ENCODE measurements at places on chromosomes 4 and X.

GRCh38 chr4:152162331-152162697, 373.6 kb downstream of the FBXW7 start:
- no peak for DNase-seq

DNA sequence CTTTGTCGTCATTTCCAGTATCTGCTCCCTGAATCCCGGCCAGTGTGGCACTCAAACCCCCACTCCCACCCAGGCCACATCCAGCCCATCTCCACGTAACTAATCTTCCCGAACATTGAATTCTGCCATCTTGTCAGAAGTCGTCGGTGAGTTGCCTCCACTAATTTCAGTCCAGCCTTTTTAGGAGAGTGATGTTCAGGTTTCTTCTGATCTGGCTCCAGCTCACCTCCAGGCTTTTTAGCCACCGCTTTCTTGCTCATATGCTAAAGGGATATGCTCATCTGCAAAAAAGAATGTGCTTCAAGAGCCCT, 1.3 kb downstream of the TMEM165 start:
- DNase-seq = no peak

GRCh38 chr4:105474099-105474518, 247 bp upstream of the PPA2 start:
- DNase-seq = peak; percentile 90

GRCh38 chrX:19237901-19238300, 105.8 kb upstream of the PDHA1 start:
- DNase-seq = no peak

DNA sequence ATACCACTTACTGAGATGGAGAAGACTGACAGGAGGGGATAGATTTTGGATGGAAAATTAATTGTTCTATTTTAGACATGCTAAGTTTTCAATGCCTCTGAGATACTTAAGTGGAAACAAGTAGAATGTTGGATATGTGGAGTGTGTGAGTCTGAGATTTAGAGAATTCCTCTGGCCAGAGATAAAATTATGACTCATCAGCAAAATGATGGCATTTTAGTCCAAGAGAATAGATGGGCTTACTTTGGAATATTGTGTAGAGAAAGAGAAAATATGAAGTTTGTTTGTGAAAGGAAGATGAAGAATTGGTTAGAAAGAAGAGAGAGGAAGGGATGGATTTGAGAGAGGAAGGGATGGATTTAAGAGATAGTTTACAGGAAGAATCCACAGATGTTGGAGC, 108.6 kb upstream of the PPP1R2C start:
- DNase-seq = no peak

- no peak for DNase-seq
Observed at GRCh38 chr4:38683276-38683675, 19.3 kb downstream of the KLF3 start.

GRCh38 chr4:78613522-78614321, 62.2 kb downstream of the ANXA3 start:
- peak; percentile 44 for DNase-seq

DNA sequence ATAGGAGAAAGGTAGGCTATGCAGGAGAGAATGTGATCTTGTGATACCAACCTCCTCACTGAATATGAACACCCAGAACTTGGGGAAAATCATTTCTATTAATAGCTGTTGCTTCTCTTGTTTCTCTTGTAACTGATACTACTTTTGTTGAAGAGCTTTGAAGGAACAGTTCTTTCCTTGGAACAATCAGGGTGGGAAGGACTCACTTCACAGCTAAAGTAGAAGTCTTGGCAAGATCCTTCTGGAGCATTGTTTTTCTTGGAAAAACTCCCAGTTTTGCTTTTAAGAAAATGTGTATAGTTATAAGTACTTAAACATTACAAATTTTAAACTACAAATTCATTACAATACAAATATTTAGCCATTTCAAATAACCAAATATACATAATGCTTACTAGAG, 19.1 kb upstream of the XK start:
- DNase-seq = no peak

- DNase-seq = no peak
Observed at GRCh38 chr4:176957353-176958118, 164.8 kb upstream of the VEGFC start.

DNA sequence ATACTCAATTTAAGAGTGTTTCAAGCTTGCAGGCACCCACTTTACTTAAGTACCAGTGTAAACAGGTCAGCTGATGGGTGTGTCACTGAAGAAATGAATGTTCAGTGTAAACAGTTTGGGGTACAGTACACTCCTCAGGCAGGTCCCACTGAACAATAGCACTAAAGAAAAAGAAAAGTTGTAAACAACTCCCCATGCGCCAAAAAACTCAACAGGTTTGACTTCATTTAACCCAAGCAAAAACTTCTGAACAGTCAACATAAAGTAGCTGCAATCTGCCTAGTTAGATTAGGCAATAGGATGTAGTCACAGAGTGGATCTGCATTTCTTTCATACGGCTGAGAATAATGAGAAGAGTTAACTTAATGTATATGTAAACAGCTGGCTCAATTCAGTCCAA, 93.2 kb downstream of the FAM13A start:
- no peak for DNase-seq

DNA sequence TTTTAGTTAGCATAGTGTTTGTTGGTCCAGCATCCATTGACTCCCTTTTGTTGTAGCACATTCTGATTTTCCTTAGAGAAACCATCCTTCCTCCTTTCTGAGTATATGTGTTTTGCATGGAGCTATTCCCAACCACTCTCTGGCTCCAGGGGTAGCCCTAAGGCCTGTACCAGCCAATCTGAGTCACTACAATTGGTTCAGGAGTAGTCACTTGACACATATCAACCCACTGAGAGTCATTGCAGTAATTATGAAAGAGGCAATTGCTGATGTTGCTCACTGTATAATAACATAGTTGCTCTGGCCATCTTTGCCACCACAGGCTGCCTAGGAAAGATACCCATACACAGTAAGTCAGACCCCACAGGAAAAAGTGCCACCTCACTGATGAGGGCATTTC, 71.2 kb upstream of the GRID2 start:
- no peak for DNase-seq

GRCh38 chr4:3516836-3517730, 15.1 kb downstream of the LRPAP1 start:
- no peak for DNase-seq

- DNase-seq = no peak
Observed at GRCh38 chr4:83118869-83119268, 4.3 kb upstream of the PLAC8 start.

DNA sequence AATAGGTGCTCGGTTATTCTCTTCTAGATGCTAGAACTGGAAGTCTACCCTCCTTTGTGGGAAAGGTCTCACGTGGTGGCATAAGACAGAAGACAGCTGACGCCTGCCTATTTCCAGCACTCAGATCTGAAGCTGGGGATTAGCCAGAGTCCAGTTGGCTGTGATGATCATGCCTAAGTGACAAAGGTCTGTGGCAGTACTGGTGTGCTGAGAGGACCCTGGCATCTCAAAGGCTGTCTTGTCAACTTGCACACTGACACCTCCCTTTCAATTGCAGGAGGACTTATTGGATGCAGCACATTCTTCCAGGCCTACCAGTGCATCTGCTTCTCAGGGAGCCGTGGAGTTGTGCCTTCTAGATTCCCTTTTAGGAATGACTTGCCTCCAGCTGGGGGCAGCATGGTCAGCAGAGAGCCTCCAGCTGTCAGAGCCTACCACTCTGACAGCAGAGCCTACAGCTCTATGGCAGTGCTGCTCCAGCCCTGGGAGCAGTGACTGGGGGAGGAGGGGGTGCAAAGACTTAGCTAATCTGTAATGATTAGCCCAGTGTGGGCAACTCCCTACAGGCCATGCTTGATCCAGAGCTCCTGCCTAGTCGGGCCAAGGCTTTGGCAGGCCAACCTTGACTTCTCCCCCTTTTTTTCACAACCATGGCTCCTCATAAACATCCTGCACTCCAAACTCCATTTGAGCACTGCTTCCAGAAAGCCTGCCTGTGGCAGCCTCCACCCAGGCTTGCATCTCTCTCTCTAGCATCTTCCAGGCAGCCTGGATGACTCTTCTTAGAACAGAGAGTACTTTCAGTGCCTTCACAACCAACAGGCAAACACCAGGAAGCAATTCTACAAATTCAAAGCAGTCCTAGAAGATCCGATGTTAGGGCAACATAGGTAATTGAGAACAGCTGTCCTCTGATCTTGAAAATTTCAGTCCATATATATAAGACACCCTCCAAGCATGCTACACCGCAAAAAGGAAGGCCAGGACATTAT, 13.8 kb upstream of the FGFBP2 start:
- DNase-seq = no peak
